Hair follicular keratinocyte (primary cell): ENCODE measurements at places on chromosomes 6 and 20. TPM values are rescaled to one million over a fixed set of nuclear protein-coding genes. Genes with fewer than 3 reads are reported as not detected.

The LY86 gene
- not detected in 2 replicates for total RNA-seq

The OOEP gene
- 0.11 TPM in 1 of 2 replicates, not detected in the other for total RNA-seq

The PLCB4 gene
- 2.1 and 3.1 TPM in 2 replicates for total RNA-seq

The SPACA1 gene
- not detected in 2 replicates for total RNA-seq

The CALHM4 gene
- total RNA-seq = not detected in 2 replicates

The TCP11 gene
- not detected in 2 replicates for total RNA-seq

The KCNQ2 gene
- not detected in 2 replicates for total RNA-seq

The MAVS gene
- 13.5 and 19.0 TPM in 2 replicates for total RNA-seq

The FAM184A gene
- 0.53 TPM in 1 of 2 replicates, not detected in the other for total RNA-seq

The LAMA4 gene
- 1.8 TPM in 1 of 2 replicates, not detected in the other for total RNA-seq

The GABRR2 gene
- total RNA-seq = not detected in 2 replicates

The MAS1 gene
- total RNA-seq = not detected in 2 replicates

The PRSS35 gene
- total RNA-seq = 0.08 TPM in 1 of 2 replicates, not detected in the other

The MYLK4 gene
- 0.04 TPM in 1 of 2 replicates, not detected in the other for total RNA-seq

The BHLHE23 gene
- total RNA-seq = not detected in 2 replicates

The SLC22A2 gene
- not detected in 2 replicates for total RNA-seq

The PERP gene
- total RNA-seq = 229 and 343 TPM in 2 replicates

The PRDM1 gene
- total RNA-seq = 2.7 and 10.5 TPM in 2 replicates

The COX4I2 gene
- not detected in 2 replicates for total RNA-seq

The SLC35B3 gene
- total RNA-seq = 8.7 and 10.7 TPM in 2 replicates

The DEFB115 gene
- not detected in 2 replicates for total RNA-seq

The RHAG gene
- not detected in 2 replicates for total RNA-seq

The MDC1 gene
- 9.9 and 17.6 TPM in 2 replicates for total RNA-seq

The CST5 gene
- total RNA-seq = not detected in 2 replicates

The EYS gene
- total RNA-seq = 0.16 and 0.27 TPM in 2 replicates

The PROCR gene
- 151 and 162 TPM in 2 replicates for total RNA-seq

The RPS6KA2 gene
- total RNA-seq = 49.3 and 94.4 TPM in 2 replicates

The PGBD1 gene
- 3.5 and 3.9 TPM in 2 replicates for total RNA-seq

The AURKA gene
- 26.2 and 71.2 TPM in 2 replicates for total RNA-seq

The NQO2 gene
- total RNA-seq = 6.6 and 7.2 TPM in 2 replicates

The RGS17 gene
- 0.34 and 0.47 TPM in 2 replicates for total RNA-seq

The TREM1 gene
- total RNA-seq = 0.31 TPM in 1 of 2 replicates, not detected in the other

The DNAH8 gene
- total RNA-seq = not detected in 2 replicates

The RMND1 gene
- 28.4 and 41.6 TPM in 2 replicates for total RNA-seq

The SKIC2 gene
- 34.5 and 47.2 TPM in 2 replicates for total RNA-seq

The MICB gene
- total RNA-seq = 8.7 and 16.8 TPM in 2 replicates
